ENCODE measurements at places on chromosomes 4 and X.

DNA sequence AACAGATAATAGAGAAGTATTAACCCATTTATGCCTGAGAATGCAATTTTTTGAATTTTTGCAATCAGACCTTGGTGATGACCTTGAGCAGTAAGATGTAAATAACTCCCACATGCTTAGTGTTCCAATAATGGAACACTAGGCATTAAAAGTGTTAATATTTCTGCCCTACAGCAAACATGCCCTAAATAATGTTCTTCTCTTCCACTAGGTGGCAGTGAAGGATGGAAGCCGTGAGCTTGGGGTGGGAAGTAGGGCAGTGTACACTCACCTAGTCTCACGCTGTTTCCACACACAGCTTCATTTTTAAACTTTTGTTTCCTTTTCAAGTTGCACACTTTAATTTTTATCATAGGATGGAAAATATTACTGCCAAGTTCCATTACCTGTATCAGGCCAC, 613.1 kb upstream of the HS3ST1 start:
- no peak for DNase-seq

GRCh38 chrX:357693-358471, 28.8 kb downstream of the PPP2R3B start:
- no peak for DNase-seq

GRCh38 chr4:127936974-127937373, 28.0 kb downstream of the MFSD8 start:
- no peak for DNase-seq

- DNase-seq, result no peak
Observed at GRCh38 chr4:39233783-39234182, 51.5 kb downstream of the WDR19 start.

- DNase-seq, result no peak
Observed at GRCh38 chr4:6371812-6372211, 100.6 kb downstream of the PPP2R2C start.

GRCh38 chr4:151324752-151325110, 674 bp downstream of the SH3D19 start:
- no peak for DNase-seq

- DNase-seq, result no peak
Observed at GRCh38 chr4:158996669-158997074, 106.2 kb upstream of the RAPGEF2 start.
